ENCODE measurements at places on chromosomes 12 and 14. TPM values are rescaled to one million over a fixed set of nuclear protein-coding genes. Genes with fewer than 3 reads are reported as not detected.
A peak's percentile ranks its signal among the peaks of the same experiment; 100 is the strongest.

Gene KRT3
- not detected for polyA plus RNA-seq

Gene IL26
- 0.07 TPM for polyA plus RNA-seq

Gene RNASE4
- polyA plus RNA-seq, result 43.9 TPM

Gene GALNT8
- polyA plus RNA-seq, result not detected

Gene SMARCC2
- polyA plus RNA-seq, result 69.6 TPM

Gene MUCL1
- polyA plus RNA-seq, result not detected

Gene HELB
- polyA plus RNA-seq, result 1.2 TPM

Gene ARL1
- polyA plus RNA-seq, result 115 TPM

GRCh38 chr14:97748616-97749015 is 951.4 kb downstream of the VRK1 start:
- DNase-seq, result no peak

DNA sequence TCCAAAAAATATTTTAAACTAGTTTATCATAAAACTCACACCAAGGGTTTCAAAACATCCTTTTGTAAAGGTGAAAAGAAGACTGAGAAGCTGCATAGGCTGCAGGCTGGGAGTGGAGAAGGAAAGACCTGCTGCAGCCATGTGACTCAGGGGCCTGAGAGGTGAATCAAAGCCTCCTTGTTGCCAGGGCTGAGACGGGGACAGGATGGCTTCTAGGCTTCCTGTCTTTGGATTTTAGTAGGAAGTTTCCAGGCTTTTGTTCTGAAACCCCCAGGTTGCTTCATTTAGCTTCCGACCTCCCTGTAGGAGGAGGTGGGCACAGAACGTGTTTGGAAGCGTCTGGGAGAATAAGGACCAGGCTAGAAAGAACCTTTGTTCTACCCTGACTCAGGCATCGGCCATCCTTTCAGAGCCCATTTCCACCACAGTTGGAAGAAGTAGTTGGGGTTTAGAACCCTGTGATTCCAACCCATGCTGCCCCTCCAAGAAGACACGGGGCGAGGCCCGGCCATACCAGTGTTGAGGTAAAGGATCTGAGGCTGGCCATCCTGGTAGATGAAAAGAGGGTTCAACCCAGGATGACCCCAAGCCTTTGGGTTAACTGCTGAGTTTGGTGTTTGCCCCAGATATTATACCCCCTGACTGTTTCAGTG is 122.4 kb downstream of the SLC25A47 start:
- DNase-seq, result no peak

DNA sequence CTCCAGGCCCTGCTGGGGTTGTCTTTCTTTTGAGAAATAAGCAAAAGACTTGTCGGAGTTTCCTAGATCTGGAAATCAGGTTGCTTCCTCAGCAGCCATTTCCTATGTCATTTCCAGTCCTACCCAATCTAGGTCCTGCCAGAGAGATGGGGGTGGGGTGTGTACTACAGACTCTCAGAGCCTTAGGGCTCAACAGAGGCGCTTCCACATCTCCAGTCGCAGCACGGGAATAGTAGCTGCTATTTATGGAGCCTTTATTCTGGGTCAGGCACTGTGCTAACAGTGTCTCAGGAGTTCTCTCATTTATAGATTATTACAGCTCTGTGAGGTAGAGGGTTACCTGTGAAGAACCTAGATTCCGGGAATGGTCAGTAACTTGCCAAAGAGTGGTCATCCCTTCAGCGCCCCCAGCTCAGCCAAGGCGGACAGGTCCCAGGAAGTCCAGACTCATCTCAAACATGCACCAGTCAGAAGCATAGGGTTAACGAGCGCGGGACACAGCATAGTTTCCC is 21.9 kb downstream of the DHRS2 start:
- no peak for DNase-seq

DNA sequence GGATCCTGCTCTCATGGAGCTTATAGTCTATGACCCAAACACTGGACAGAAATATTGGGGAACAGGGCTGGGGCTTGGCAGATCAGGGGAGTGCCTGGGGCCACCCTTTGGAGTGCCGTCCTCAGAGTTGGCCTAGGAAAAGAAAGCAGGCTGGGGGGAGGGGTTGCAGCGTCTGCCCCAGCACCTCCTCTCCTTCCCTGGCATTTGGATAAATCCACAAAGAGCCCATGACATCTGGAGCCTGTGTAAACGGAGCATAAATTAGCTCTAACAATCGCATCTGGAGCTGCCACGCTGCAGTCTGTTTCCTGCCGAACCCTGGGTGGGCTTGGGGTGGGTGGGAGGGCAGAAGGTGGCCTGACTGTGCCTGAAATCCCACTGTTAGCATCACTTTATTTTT is 63.8 kb downstream of the MVK start:
- no peak for DNase-seq

GRCh38 chr12:112851024-112851777 is 55.6 kb upstream of the OAS1 start:
- DNase-seq, result no peak

DNA sequence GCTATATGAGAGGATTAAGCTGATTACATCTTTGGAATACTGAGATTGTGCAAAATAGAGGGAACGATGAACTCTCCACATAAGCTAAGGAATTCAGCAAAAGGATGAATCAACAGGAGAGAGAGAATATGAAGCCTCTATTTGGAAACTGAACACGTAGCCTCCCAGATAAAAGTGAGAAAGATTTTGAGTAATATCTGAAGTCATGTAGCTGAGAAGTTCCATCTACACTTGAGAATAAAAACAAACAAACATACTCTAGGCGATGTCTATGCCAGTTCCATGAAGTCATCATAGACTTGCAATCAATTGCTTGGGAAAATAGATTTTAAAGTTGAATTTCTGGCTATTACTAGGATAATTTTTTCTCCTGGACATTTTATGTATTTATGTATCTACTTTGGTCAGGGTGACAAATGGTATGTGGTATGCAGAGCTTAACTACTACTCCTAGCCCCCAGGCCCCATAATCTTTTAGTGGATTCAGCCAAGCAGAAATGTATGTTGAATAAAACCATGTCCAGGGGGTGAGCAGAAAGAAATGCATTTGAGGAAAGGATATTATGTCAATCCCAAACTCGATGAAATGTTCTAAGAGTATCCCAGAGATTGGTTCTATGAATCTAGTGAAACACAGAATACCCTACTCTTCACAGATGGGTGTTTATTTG is 627.4 kb downstream of the DIO2 start:
- peak; percentile 78 for DNase-seq

DNA sequence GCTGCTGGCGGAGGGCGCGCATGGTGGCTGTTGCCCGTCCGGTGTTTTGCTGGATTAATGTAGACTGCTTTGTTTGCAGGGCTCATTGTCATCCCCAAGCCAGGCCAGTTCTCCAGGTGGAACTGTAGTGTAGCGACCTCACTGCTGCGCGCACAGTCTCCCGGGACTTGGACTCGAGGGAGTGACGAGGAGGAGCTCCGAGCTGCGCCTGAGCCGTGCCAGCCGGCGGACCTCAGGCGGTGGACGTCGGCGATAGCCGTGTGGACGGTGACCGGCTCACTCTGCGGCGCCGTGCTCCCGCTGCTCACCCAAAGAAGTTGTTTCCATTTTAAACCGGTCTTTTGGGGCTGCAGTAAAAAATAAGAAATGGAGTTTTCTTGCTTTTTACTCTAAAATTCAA is 82.2 kb downstream of the MOK start:
- DNase-seq, result no peak

- DNase-seq, result no peak
Observed at GRCh38 chr14:58961045-58961731, 227.3 kb upstream of the DAAM1 start.

DNA sequence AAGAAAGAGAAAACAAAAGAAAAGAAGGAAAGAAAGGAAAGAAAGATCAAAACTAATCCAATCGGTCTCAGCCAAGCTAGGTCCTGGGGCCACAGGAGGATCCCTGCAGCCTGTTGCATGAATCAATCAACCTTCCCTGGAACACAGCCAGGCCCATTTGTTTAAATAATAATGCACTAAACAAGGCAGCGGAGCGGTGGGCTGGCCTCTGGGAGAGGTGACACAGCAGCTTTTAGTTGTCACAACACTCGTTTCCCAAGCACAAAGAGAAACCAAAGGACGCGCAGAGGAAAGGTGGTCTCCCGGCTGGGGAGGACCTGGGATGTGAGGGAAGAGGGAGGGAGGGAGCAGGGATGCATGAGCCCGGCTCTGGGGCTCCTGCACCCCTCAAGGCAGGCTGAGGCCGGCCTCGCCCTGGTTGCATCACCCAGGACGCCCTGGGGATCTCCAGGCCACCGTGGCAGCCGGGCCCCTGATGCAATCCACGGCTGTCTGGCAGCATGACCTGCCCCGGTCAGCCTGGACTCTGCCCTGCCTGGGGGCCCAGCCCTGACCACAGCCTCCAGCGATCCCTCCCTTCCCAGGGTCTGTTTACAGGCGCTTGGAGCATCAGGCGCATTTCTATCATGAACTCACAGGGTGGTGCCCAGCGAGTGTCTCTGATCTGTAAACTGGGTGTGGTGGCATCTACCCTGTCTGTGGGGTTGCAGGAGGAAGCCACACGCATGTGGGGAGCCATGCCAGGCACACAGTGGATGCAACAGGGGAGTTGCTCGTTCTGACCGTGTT is 32.5 kb downstream of the MMP17 start:
- peak; percentile 38 for DNase-seq

DNA sequence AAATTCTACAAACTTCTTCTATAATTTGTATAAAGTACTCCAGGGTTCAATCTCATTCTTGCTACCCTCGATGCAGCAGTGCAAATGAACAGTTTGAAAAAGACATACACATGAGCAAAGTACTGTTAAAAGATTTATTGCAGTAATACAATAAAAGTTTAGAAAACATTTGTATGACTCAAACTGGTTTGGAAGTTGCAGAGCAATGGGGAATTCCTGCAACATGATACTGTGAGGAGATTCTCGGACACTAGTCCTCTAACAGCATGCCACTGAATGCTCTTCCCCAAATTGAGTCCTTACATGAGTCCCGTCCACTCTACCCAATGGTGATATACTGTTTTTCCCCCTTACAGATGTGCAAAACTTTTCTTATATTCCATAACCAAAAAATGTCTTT is 45.4 kb downstream of the ATG14 start:
- DNase-seq, result peak; percentile 53

DNA sequence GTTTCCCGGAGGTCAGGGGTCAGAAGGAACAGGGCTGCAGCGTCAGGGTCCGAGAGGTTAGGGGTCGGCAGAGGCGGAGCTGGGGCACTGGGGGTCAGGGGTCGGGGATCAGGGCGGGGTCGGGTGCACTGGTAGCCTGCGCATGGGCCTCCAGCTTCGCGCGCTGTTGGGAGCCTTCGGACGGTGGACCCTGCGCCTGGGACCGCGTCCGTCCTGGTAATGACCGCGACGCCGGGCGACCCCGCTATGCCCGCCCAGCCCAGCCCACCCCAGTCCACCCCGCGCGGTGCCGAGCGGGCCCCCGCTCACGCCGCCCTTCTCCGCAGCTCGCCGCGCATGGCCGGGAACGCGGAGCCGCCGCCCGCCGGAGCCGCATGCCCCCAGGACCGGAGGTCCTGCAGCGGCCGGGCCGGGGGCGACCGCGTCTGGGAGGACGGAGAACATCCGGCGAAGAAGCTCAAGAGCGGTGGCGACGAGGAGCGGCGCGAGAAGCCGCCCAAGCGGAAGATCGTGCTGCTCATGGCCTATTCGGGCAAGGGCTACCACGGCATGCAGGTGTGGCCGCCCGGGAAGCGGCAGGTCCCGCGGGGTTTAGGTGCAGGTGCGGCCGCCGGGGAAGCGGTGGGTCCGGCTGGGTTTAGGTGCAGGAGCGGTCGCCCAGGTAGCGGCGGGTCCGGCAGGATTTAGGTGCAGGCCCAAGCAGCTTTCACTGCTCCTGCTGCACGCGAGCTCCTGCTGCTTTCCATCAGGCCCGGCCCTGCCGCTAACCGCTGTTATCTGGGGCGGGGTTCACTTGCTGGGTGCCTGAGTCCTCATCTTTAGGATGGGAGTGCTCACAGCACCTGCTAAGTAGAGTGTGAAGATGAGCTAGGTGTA is 743 bp downstream of the PUS1 start:
- peak; percentile 29 for DNase-seq

GRCh38 chr14:91911474-91912032 is 35.9 kb downstream of the FBLN5 start:
- DNase-seq, result peak; percentile 40

DNA sequence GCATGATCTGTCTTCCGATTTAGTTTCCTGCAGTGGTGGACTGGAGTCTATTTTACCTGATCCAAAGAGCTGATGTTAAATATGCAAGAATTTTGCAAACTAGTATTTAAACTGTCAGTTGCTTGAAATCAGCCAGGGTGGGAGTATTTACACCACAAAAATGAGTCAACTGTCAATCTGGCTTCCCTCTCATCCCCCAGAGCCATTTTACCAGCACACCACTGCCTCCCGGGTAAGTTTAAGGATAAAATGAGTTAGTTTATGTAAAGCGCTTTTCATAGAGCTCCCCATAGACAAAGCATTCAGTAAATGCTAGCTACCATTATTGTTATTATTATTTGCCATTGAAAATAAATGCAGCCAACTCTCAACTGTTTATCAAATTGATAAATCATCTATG is 106.3 kb upstream of the FRMD6 start:
- DNase-seq, result no peak

DNA sequence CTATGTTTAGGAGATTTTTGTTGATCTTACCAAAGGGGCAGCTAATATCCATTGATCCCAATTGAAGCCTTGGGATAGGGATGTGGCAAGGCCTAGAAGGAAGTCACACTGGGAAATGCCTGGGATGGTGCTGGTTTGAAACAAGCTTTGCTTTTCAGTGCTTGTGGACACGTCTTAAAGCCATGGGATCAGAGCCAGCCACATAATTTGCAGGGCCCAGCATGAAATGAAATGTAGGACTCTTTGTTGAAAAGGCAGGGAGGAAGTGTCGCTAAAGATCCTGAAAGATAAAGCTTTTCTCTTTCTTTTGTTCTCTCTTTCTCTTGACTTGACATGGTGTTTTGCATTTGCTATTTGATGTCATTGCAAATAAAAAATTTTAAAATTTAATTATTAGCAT is 5.0 kb downstream of the TTC9 start:
- no peak for DNase-seq

- peak; percentile 41 for DNase-seq
Observed at GRCh38 chr12:46553911-46554310, 181.3 kb upstream of the SLC38A2 start.

DNA sequence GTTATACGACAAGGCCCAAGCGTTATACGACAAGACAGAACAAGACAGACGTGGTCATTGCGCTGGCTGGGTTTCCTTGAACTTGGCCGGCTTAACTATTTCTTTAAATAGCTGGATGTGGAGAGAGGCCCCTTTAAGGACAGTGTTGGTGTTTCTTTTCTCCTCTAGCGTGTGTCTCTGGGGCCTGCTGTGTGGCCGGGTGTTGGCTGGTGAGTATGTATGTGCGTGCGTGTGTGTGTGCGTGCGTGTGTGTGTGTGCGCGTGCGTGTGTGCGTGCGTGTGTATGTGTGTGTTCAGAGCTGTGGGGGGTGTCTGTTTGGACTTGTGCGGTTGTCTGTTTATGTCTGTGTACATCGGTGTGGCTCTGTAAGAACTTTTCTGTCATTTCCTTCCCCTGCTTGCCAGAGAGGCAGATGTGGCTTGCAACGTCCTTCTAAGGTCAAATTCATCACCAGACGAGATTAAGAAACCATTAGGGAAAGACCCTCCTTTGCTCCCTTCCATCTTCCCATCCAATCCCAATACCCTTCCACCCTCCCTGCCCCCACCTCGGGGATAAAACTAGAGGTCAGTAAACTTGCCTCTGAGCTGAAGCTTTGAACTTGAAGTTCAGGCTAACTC is 78.6 kb upstream of the TBX3 start:
- DNase-seq, result peak; percentile 88

GRCh38 chr12:58761308-58761707 is 159.0 kb downstream of the LRIG3 start:
- DNase-seq, result no peak

All from fibroblast of lung (primary cell).